ENCODE measurements at places on chromosomes 13 and 19. TPM values are rescaled to one million over a fixed set of nuclear protein-coding genes. Genes with fewer than 3 reads are reported as not detected.

DNA sequence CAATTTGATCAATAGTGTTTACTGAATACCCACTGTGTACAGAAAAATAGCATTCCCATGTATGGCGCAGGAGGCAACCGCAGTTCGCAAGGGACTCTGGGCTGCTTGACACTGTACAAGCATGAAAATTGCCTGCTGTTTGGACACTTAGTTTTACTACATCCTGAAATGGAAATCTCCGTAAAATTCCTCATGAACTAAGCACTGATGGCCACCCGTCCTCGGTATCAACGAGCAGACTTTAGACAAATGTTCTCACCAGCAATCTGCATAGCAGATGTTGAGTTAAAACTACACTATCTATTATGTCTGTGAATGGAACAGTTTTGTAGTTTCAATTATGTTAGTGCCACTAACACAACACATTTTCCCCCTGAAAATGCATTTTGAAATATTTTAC, 294.7 kb downstream of the DCLK1 start:
- DNase-seq = no peak

DNA sequence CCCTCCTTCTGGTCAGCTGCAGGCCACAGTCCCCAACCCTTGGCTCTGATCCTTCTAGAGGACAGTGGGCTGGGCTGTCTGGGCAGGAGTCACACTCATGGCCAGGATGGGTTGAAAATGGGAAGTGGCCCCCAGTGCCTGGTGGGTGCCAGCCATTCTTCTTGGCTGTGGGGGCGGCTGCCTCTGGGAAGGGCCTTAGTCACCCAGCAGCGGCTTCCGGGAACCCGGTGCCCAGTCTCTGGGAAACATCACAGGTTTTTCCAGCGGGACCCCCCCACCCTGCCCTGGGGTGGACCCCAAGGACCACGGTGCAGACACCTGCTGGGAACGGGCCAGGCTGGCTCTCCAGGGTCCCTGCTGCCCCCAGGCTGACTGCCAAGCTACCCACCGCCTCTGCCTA, 27.3 kb upstream of the SLC7A10 start:
- DNase-seq = no peak

The THSD1 gene
- 0.08 TPM for total RNA-seq

- no peak for DNase-seq
Measured at GRCh38 chr13:43086181-43086580, 62.8 kb downstream of the DNAJC15 start.

The DDX39A gene
- 313 TPM for total RNA-seq

GRCh38 chr13:83881917-83882605, at the start of gene SLITRK1:
Gene SLITRK1, minus strand, starts transcription at chr13:83882474. Its CDS starts 967 bp downstream, at chr13:83881507.
- peak; percentile 49 for DNase-seq

DNA sequence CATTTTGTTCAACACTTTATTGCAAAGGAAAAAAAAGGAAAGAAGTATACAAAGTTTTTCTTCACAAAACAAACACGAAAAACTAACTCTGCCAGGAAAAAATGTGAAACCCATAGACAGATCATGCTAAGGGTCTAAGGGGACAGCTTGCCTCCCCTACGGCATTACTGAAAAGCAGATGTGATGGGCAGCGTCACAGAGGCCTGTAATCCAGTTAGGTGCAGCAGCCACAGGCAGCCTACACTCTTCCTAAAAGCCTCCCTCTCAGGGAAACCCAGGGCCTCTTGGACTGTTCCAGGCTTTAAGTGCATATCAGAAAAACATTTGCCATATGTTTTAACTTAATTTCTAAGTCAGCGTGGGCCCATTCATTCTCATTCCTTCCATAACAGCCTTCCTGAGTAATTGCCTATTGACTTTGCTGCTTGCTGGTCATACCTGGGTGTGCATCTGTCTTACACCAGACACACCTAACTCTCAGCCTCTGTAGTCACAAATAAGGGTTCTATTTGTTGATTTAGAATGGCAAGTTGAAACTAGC, 135.7 kb upstream of the SERP2 start:
- no peak for DNase-seq

The CEACAM20 gene
- not detected for total RNA-seq

DNA sequence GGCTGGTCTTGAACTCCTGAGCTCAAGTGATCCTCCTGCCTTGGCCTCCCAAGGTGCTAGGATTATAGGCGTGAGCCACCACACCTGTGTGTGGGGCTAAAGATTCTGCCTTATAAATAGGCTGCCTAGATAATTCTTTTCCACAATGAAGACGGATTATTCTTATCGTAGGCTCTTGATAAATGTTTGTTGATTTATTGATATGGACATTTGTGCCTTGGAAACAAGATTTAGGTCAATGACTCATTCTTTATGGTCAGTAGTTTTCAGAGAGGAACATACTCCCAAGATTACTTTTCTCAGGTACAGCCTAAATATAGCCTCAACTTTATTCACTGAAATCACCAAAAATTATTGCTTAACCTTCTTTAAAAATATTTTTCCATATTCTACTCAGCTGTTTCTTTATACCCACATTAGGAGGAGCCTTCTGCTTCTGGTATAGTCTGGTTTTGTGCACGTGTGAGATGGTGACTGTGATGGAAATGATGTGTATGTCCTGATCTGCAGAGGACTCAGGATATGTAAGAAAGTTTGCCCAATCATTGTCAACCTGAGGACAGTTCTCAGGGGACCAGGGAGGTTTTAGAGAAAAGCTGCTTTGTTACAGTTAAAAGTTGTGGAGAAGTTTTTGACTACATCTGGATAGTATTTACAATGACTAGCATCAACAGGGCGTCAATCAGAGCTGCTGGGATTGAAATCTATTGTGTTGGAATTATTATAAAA, 208.9 kb downstream of the DNAJC15 start:
- DNase-seq = no peak

The PNMA8B gene
- total RNA-seq = not detected

DNA sequence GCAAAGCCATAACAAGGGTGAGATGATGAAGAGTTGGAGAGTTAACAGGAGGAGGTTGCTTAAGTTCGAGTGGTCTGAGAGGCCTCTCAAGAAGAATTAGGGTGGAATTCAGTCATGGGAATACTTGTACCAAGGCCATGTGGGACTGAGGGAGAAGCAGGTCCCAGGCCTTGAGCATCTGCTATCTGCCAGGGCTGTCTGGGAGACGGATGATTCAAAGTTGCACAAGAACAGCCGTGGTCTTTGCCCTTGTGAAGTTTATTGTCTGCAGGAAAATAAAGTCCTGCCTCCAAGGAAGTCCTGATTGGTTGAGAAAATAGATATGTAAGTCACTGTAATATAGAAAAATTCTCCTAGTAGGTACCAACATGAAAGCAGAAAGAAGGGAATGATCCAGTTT, 178.8 kb upstream of the RFC3 start:
- DNase-seq = no peak

- DNase-seq = no peak
Measured at GRCh38 chr13:50299546-50300249, 284.5 kb downstream of the KCNRG start.

- no peak for DNase-seq
Measured at GRCh38 chr19:49872245-49873128, 4.7 kb downstream of the AKT1S1 start.

- DNase-seq = no peak
Measured at GRCh38 chr13:26560456-26560855, 3.0 kb downstream of the WASF3 start.

The ACER1 gene
- total RNA-seq = 0.26 TPM

- DNase-seq = no peak
Measured at GRCh38 chr13:47036294-47037008, 139.6 kb upstream of the HTR2A start.

DNA sequence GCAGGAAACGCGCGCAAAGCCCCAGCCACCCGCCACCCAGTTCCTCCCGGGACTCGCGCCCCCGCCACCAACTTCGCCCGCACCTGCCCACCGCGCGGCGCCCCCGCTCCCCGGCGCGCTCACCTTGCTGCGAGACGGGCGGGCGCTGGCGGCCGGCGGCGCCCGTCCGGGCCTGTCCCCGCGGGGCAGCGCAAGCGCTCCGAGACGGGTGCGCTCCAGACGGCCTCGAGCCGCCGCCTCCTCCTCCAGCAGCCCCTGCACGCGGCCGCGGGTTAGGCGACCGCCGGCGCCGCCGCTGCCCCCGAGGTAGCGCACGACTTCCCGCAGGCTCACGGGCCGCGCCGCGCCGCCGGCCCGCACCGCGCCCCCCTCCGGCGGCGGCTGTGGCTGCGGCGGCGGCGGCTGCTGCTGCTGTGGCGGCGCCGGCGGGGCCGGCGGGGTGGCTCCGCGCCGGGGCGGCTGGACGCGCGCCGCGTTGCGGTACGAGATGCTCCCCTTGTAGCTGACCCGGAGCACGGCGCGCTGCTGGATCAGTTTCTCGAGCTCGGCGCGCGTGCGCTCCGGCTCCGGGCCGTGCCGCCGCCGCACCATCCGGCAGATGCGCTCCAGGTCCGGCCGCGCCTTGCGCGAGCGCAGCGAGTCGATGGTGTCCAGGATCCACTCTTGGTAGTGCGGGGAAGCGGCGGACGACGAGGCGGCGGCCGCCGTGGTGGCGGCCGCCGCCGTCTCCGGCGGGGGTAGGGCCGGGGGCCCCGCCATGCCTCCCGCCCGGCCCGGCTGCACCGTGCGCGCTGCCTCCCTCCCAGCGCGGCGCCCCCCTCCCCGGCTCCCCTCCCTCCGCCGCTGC, 666 bp downstream of the SAMD1 start:
- peak; percentile 56 for DNase-seq

The NOTCH3 gene
- not detected for total RNA-seq

The FARP1 gene
- 1.1 TPM for total RNA-seq

GRCh38 chr13:33146843-33147611, 130.8 kb downstream of the KL start:
- DNase-seq = no peak

- DNase-seq = peak; percentile 79
Measured at GRCh38 chr19:4172861-4173473, 9.4 kb downstream of the SIRT6 start.

- DNase-seq = no peak
Measured at GRCh38 chr19:43872547-43873336, 45.6 kb downstream of the ZNF283 start.

GRCh38 chr19:40921005-40921897, 39.2 kb upstream of the CYP2A7 start:
- DNase-seq = no peak

DNA sequence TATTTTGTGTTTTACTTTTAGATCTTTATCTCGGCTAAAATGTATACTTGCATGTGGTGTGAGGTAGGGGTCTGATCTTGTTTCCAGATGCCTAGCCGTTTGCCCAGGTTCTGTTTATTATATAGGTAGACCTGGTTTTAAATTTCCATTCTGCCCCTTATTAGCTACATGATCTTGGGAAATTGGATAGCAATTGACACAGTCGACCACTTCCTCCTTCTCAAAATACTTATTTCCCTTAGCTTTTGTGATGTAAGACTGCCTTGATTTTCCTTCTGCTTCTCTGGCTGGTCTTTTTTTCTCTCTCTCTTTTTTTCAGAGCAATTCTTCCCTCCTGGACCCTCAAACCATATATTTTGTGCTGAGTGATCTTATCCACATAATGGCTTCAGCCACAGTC, 3.0 kb upstream of the PGLYRP1 start:
- DNase-seq = no peak

The LHB gene
- not detected for total RNA-seq

The ELSPBP1 gene
- total RNA-seq = not detected

- DNase-seq = no peak
Measured at GRCh38 chr19:4695224-4695731, 25.1 kb upstream of the MYDGF start.

The EHD2 gene
- not detected for total RNA-seq

DNA sequence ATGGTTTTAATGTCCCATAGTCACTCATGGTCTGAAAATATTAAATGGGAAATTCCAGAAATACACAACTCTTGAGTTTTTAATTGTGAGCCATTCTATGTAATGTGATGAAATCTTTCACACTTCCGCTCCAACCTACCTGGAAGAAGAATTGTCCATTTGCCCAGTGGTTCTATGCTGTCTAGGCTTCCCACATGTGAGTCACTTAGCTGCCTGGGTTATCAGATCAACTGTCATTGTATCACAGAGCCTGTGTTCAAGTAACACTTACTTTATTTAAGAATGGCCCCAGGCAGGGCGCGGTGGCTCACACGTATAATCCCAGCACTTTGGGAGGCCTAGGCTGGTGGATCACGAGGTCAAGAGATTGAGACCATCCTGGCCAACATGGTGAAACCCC, 1450.5 kb downstream of the EFNB2 start:
- DNase-seq = no peak

DNA sequence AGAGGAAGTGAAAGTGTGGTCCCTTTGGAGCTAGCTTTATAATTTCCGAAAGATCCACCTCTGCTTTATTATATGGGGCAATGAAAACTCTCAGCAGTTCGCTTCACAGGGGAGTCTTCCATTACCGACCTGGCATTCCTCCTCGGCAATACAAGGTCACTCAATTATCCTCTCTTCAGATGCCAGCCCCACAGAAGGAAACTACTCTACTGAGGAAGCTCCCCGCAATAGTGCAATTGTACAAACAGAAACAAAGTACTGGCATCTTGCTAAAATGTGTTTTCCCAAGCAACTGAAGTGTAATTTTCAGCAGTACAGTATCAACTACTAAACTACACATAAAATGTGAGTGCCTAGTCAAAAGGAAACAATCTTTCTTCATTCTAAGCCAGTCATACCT, 702.0 kb downstream of the PCDH9 start:
- DNase-seq = no peak

GRCh38 chr19:1237754-1238368, at the start of gene CBARP:
Gene CBARP, minus strand, starts transcription at chr19:1238005. Its CDS starts 1,905 bp downstream, at chr19:1236100.
- DNase-seq = no peak

DNA sequence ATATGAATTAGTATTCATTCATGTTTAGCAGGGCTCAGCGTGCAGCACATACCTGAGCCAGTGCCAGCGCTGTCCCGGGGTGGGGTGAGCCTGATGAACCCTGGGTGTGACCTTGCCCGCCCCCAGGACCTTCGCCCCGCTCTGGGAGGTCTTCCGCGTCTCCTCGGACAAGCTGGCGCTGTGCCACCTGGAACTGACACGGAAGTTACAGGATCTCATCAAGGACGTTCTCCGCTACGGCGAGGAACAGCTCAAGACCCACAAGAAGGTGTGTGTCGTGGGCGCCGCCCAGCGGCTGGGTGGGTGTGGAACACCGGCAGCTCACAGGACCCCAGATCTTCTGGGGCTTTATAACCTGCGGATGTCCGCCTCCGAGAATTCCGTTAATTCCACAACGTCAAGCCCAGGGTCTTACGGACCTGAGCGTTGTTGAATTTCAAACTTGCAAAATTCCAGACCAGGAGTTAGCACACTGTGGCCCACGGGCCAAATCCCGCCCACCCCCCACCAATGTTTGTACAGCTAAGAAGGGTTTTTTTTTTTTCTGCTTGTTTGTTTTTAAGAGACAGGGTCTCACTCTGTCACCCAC, 15.4 kb downstream of the FCHO1 start:
- peak; percentile 51 for DNase-seq

- no peak for DNase-seq
Measured at GRCh38 chr13:26423629-26424028, 133.9 kb upstream of the WASF3 start.

Data from activated CD8-positive, alpha-beta T cell treated with anti-CD3 and anti-CD28 coated beads, Interleukin-2, amount 10 ng/mL, durations not matched to agents 7 days and 5 days (primary cell).